Left renal cortex interstitium (tissue), 4 donors: ENCODE measurements at places on chromosomes 5 and 9. TPM values are rescaled to one million over a fixed set of nuclear protein-coding genes. Genes with fewer than 3 reads are reported as not detected.

DNA sequence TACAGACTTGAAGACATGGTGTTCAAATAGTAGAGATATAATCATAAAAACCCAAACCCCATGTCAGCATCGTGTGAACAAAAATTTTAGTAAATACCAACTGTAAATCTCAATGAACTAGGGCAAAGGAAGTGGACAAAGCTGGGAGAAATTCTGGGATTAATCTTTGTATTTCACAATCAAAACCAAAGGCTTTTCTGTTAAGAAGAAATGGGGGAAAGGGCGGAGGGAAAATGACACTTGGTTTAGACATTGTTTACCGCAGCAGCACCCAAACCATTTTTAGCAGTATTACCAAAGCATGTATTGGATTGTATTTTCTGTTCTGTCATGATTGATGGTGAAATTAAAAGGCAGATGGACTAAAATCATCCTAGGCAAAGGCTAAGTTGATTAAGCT is 134.2 kb upstream of the PRSS3 start:
- no peak for DNase-seq

DNA sequence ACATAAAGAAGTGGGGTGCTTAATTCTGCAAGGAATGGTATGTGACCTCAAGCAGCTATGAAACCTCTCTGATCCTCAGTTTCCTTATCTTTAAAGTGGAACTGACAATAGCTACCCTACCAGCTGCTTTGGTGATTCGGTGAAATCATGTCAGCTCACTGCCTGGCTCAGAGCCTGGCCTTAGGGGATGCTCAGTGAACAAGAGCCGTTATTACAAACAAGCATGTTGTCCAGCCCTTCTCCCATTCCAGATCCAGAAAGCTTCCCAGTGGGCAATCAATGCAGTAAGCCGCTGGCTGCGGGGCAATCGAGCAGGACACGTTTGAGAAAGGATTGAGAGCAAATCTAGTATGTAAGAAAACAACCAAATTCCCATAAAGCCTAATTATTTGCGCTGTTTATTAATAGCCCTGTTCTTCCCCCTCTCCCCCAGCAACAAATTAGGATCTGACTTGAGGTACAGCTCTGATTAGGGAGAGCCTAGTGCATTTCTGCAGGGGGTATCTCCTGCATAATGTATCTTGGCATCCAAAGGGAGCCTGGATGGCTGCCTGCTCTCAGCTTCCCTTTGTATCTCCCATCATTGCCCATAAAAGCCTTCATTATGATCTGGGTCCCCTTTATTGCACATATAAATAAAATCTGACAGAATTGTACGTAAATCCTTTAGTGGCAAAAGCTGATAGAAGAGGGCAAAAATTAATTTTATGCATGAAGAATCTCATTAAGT is 371.4 kb downstream of the TMEM232 start:
- no peak for DNase-seq

TMEFF1 gene
- polyA plus RNA-seq = 8.6 TPM

DNA sequence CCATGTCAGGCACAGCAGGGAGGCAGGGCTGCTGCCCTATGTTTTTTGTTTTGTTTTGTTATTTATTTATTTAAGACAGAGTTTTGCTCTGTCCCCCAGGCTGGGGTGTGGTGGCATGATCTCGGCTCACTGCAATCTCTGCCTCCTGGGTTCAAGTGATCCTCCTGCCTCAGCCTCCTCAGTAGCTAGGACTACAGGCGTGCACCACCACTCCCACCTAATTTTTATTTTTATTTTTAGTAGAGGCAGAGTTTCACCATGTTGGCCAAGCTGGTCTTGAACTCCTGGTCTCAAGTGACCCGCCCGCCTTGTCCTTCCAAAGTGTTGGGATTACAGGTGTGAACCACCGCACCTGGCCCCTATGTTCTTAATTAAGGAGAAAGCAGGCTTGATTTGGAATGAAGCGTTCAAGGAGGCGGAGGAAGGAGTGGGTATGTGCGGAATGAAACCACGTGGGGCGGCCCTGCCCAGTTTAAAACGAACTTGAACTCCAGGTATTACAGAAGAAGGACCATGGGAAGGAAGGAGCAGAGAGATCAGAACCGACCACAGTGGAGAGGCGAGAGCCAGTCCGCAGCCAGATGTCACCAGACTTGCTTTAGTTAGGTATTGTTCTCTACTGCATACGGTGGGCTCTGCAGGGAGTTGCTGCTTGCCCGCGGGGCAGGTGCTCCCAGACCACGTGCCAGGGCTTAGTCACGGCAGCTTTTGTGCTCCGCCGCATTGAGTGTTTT is 34.9 kb upstream of the EPB41L4B start:
- DNase-seq = no peak

DNA sequence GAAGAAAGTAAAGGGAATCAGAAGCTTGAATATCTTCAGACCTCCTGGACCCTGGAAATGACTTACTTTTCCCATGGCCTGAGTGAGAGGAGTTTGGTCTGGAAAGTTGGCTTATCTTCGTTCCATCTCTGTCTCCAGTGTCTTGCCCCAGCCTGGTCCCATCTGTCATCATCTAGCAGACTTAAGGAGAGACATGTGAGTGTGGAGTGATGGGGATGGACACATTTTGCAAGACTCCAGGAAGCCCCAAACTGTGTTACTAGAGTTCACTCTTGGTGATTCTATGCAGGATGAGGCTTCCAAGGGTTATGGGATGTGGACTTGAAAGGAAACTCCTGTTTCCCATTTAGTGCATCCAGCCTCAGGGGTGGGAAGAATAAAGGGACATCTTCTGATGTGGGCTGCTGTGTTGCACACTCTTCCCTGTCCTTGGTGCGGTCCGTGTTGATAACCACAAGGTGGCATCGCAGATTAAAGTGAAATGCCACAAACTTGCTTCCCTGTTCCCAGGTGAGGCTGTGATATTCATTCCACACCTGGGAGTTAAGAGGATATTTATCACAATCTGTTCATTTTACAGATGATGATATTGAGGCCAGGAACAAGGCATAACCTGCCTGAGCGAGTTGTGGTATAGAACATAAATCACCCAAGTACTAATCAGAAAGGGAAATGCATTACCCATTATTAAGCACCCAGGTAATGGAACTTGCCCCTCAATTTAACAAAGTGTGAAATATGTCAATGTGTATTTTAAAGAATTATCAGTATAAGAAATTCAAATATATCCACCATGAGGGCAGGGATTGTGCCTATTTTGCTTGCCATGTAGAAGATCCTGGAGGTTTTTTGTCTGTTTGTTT is 269.9 kb upstream of the PAPPA start:
- no peak for DNase-seq

JAKMIP2 gene
- polyA plus RNA-seq = 3.5 TPM

DNA sequence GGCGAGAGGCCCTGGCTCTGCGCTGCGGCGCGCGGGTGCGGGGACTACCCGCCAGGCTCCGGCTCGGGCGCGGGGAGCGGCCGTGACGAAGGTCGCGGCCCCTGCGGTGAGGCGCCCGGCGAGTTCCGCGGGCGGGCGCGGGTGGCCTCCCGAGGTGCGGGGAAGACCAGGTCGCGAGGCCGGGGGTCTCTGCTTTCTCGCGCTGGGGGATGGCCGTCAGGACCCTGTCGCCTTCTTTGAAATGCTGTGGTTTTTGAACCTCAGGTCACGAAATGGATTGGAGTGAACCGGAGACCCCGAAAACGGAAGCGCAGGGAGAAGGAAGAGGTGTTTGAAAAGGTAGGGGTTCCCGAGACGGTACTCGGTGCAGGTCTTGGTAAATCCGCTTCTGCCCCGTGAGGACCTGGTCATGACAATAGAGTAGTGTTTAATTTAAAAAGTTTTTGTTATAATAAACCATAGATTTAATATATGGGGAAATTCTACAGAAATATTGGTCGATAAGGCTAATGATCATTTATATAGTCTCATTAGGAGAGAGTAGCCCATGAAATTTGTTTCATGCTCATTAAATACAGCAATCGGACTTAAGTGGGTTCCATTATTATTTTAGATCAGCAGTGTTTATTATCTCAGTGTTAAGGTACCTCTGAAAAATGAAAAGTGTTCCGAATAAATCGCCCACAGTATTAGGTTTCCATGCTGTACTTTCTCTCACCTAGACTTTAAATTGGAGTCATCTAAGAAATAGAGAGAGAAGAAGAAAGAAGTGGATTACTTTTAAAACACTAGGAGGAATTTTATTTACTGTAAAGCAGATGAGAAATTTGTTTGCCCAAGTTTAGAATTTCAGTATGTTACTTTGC is 279.0 kb downstream of the AOPEP start:
- DNase-seq = no peak

SH3GL2 gene
- 4.0 TPM for polyA plus RNA-seq

GRCh38 chr5:80607832-80608231 is 37.8 kb upstream of the ANKRD34B start:
- DNase-seq = no peak

- no peak for DNase-seq
Observed at GRCh38 chr5:98929710-98930298, 997 bp upstream of the CHD1 start.

STRBP gene
- 43.5 TPM for polyA plus RNA-seq

DNA sequence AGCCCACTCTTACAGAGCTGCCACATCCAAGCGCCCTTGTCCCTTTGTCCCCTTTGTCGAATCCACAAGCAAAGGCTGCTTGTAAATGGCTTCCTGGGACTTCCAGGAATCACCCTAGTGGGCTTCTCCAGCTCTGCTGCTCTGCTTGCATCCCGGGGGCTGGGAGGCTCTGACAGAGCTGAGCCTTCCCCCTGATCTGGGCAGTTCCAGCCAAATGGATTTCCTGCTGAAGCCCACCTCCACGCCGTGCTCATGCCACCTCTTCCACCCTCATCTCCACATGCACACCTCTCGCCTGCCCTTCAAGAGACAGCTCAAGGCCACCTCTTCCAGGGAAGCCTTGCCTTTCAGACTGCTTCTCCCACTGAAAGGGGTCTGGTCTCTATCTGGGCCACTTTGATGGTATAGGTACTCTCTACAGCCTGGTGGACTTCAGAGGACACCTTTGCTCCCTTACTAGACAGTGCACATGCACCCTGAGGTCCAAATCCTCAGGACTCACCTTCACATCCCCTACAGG is 106.2 kb downstream of the LHFPL2 start:
- no peak for DNase-seq
